ENCODE measurements at places on chromosomes 3 and 15. TPM values are rescaled to one million over a fixed set of nuclear protein-coding genes. Genes with fewer than 3 reads are reported as not detected.

DNA sequence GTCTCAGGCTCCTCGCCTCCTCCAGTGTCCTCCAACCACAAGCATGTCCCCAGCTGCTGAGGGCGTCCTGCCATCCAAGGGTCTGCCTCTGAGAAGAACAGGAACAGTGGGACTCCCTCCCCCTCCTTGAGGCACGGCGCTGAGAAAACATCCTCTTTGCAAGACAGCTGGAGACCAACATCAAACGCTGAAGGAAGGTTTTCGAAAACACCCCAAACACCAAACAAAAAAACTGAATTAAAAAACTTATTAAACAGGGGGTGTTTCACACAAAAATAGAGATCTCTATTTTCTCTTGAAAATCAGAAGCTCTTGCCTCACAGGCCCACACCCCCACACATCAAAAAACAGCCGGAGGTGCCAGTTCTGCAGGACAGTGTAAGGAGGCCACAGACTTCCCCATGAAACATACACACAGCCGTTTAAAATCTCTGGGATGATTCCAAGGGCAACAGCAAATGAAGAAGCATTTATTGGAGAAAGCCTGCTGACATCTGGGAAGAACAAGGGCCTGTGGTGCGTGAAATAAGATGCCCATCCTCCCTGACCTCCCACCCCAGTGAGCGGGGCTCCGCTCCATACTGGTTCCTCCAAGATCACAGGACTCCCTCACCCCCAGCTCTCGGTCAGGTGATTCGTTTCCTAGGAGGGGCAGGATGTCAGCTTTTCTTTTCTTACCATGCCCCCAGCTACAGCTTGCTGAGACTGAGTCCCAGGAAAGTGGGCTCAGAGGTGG is 71.3 kb downstream of the NUP210 start:
- H3K4me3 ChIP-seq = no peak overlapping the region

DNA sequence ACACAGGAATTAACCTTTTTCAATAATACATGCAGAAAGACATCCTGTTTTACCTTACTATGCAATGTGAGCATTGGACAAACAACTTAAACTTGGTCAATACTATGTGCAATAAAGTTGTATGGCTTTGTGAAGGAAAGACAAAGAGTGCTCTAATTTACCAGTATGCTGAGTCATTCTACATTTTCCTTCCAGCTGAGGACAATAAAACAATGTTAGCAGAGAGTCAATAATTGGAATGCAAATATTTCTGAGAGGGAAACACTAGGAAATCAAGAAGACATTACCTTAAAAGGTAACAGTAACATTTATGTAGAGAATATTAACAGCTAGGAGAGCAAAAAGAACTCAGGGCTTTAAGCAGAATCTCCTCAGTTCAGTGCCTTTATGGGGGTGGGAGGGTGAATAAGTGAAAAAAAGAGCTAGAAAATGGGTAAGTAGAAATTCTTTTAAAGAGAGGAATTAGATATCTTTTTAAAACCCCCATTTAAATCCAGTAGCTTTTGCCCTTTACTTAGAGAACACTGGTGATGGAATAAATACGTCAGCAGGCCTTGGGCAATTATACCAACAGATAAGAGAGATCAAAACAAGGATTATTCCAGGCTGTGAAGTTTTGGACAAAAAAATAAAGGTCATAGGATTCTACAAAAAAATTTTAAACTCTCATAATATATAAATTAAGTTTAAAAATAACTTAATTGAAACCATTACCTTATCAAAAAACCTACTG is 11.6 kb upstream of the HGD start:
- DNase-seq = no peak
- H3K27me3 ChIP-seq = no peaks in the 10 kb centered on the region
- H3K4me3 ChIP-seq = no peak overlapping the region
- no peaks in the 10 kb centered on the region for H3K36me3 ChIP-seq
- H3K4me1 ChIP-seq = peaks cover 5% of the 10 kb centered on the region

DNA sequence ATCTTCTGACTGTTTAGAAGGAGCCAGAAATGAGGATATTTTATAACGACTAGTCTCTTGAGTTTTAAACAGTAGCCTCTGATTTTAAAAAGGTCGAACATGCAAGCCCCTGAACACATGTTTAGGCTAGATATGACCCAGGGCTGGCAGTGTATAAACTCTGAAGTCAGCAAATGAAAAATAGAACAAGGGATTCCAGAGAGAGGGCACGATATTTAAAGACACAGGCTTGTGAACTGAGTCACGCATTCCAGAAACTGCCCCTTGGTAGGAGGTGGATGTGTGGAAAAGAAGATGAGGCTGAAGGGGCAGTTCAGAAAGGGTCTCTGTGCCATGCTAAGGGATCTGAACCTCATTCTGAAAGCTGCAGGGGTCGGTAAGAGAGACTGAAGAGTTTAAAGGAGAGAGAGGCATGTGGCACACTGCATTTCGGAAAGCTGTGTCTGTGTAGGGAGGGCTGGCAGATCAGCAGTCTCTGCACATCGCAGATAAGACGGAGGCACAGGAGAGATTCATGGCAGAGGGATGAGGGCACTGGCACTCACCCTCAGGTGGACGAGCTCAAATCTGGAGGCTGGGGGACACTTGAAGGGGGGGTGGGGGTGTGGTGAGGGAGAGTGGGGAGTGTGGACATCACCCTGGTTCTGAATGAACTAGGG is 22.1 kb downstream of the ST8SIA2 start:
- H3K4me3 ChIP-seq = no peak overlapping the region
- no peaks in the 10 kb centered on the region for H3K36me3 ChIP-seq
- no peak for DNase-seq

GRCh38 chr3:132205609-132206008 is 111.6 kb upstream of the ACP3 start:
- H3K27me3 ChIP-seq = no peaks in the 10 kb centered on the region
- no peak overlapping the region for H3K27ac ChIP-seq
- no peaks in the 10 kb centered on the region for H3K36me3 ChIP-seq

DNA sequence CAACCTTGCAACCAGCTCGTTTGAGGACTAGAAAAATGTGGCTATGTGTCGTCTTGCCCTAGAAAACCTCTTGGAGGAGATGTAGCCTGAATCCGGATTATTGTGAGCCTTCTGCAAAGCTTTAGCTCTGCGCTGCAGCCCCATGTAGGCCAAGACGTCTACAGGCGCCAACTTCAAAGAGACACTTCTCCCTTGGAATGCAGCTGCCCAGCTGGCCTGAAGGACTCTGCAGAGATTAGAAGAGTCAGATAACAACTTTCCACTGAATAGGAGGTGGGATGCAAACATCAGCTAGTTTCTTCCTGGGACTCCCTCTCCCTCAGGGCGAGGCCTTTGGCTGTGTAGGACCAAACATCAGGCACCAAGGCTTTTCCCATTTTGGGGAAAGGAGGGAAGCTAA is 356.5 kb upstream of the IL12A start:
- no peak for DNase-seq
- no peak overlapping the region for H3K4me3 ChIP-seq
- H3K27ac ChIP-seq = no peak overlapping the region
- no peaks in the 10 kb centered on the region for H3K27me3 ChIP-seq
- H3K4me1 ChIP-seq = no peaks in the 10 kb centered on the region
- H3K36me3 ChIP-seq = no peaks in the 10 kb centered on the region

DNA sequence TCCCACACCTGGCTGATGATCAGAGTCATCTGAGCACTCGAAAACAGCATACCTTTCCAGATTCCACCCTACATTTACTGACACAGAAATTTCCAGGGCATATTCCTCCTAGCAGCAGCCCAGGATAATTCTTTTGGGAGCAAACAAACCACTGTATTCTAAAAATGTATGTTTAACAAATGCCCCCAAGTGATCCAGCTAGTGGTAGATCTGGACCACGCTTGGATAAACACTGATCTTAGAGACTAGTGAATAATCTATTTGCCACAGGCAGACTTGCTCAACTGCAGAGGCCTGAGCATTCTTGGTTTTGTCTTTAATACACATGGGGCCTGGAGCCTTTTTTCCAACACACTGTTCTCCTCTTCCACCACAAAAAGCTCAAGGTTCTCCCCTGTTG is 89.6 kb downstream of the TM4SF4 start:
- no peaks in the 10 kb centered on the region for H3K36me3 ChIP-seq
- H3K4me1 ChIP-seq = no peaks in the 10 kb centered on the region
- no peak overlapping the region for H3K4me3 ChIP-seq
- H3K27ac ChIP-seq = no peak overlapping the region
- DNase-seq = no peak

DNA sequence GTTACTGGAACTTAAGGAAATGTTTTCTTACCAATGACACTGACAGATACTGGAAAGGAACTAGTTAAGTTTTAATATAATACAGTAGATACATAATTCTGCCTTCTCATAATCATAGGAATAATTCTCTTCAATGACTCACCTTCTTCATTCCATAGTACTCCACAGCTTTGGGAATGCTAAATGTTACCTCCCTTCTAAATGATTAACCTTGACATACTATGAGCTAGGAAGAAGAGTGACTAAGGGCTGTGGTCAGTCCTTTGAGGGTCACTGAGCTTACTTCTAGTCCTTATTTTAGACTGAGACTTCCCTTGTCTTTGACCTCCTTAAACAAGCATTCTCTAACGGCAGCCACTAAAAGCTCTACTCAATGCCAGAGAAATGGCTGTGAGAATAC is 69.6 kb upstream of the PPIB start:
- H3K27me3 ChIP-seq = no peaks in the 10 kb centered on the region
- H3K4me3 ChIP-seq = no peak overlapping the region
- H3K36me3 ChIP-seq = no peaks in the 10 kb centered on the region
- no peak for DNase-seq
- H3K4me1 ChIP-seq = no peaks in the 10 kb centered on the region

DNA sequence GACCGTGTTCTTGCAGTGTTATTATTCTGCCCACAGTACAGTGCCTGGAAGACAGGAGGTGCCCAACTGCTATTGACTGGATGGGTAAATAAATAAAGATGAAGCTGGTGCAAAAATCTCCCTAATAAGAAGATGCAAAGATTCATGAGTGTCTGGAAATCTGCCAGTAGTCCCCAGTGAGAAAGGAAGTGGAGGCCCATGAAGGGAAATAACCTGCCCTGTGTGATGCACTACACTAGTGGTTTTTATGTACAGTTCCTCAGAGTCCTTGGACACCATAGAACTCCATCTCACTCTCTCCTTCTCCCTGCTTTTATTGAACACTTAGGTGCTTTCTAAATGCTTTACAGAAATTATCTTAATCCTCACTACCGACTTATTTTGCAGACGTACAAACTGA is 8.3 kb upstream of the SUCLG2 start:
- H3K36me3 ChIP-seq = no peaks in the 10 kb centered on the region
- H3K27me3 ChIP-seq = no peaks in the 10 kb centered on the region
- H3K27ac ChIP-seq = no peak overlapping the region
- H3K4me3 ChIP-seq = no peak overlapping the region
- H3K4me1 ChIP-seq = no peaks in the 10 kb centered on the region

GRCh38 chr3:72960812-72961518 is 35.6 kb upstream of the PPP4R2 start:
- DNase-seq = no peak
- no peaks in the 10 kb centered on the region for H3K4me1 ChIP-seq
- no peak overlapping the region for H3K27ac ChIP-seq
- H3K27me3 ChIP-seq = no peaks in the 10 kb centered on the region
- no peak overlapping the region for H3K4me3 ChIP-seq

DNA sequence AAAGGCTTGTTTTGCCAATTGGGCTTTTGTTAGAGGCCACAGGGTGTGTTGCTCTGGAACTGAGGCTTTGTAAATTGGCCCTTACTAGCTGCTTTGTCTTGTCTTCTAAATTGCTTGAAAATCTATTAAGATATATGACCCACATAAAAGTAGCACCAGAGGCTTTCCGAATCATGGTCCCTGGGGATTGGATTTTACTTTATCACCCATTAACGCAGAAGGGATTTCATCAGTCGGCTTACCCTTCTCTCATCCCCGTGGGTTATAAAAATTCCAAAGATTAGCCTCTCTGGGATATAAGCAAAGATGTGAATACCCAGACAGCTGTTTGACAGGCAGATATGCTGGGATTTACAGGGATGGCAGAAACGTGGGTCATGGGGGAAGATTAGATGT is 98.3 kb upstream of the CHL1 start:
- no peak overlapping the region for H3K4me3 ChIP-seq
- DNase-seq = no peak
- H3K27me3 ChIP-seq = no peaks in the 10 kb centered on the region
- no peaks in the 10 kb centered on the region for H3K4me1 ChIP-seq
- H3K36me3 ChIP-seq = no peaks in the 10 kb centered on the region

DNA sequence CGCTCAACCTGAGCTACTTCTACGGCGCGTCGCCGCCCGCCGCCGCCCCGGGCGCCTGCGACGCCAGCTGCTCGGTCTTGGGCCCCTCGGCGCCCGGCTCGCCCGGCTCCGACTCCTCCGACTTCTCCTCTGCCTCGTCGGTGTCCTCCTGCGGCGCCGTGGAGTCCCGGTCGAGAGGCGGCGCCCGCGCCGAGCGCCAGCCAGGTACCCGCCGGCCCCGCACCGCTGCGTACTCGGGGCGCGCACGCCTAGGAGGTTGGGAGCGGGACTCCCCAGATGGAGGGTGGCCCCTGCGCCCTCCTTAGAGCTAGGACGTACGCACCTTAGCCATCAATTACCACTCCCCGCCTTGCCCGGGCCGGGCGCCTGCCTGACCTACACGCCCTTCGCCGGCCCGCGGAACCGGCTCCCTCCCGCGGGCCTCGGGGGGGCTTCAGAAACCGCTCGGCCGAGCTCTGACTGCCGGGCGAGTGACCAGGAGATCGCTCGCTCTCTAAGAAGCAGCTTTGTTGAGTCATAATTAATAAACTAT is 466 bp downstream of the NFKBIZ start:
- no peaks in the 10 kb centered on the region for H3K27me3 ChIP-seq
- peak overlapping the region; percentile 96 for H3K27ac ChIP-seq
- H3K4me1 ChIP-seq = peaks cover 7% of the 10 kb centered on the region
- peak; percentile 53 for DNase-seq

GRCh38 chr15:80173022-80173759 is 20.4 kb downstream of the FAH start:
- peak overlapping the region; percentile 29 for H3K27ac ChIP-seq
- no peaks in the 10 kb centered on the region for H3K27me3 ChIP-seq
- peak; percentile 70 for DNase-seq
- peaks cover 5% of the 10 kb centered on the region for H3K36me3 ChIP-seq

- DNase-seq = no peak
- peak overlapping the region; percentile 77 for H3K27ac ChIP-seq
- no peaks in the 10 kb centered on the region for H3K4me1 ChIP-seq
- no peaks in the 10 kb centered on the region for H3K27me3 ChIP-seq
- peak overlapping the region; percentile 76 for H3K4me3 ChIP-seq
- H3K36me3 ChIP-seq = no peaks in the 10 kb centered on the region
These were observed 88.9 kb downstream of the EOMES start for GRCh38 chr3:27633224-27633545.

- H3K27ac ChIP-seq = no peak overlapping the region
- no peaks in the 10 kb centered on the region for H3K36me3 ChIP-seq
- H3K27me3 ChIP-seq = no peaks in the 10 kb centered on the region
- no peak for DNase-seq
- H3K4me3 ChIP-seq = no peak overlapping the region
- H3K4me1 ChIP-seq = no peaks in the 10 kb centered on the region
These were observed 120.0 kb downstream of the ATG7 start for GRCh38 chr3:11392014-11392859.

GPD1L gene
- 35.5 TPM for total RNA-seq

MRAS gene
- 106 TPM for total RNA-seq

TM4SF4 gene
- 0.94 TPM for total RNA-seq

SLC22A14 gene
- 0.19 TPM for total RNA-seq

CACNA2D3 gene
- total RNA-seq = 11.2 TPM

LRRIQ4 gene
- total RNA-seq = not detected

C3orf49 gene
- total RNA-seq = not detected

CEP19 gene
- total RNA-seq = 1.5 TPM

KBTBD12 gene
- 1.4 TPM for total RNA-seq

IL17RD gene
- total RNA-seq = 18.9 TPM

TMEM115 gene
- total RNA-seq = 40.1 TPM

PLSCR4 gene
- 33.0 TPM for total RNA-seq

AADAC gene
- not detected for total RNA-seq

ROBO1 gene
- total RNA-seq = 22.1 TPM

RBP2 gene
- total RNA-seq = not detected

STRIT1 gene
- total RNA-seq = not detected

ZNF592 gene
- 31.6 TPM for total RNA-seq

Data from kidney (tissue), 22 donors.